ENCODE measurements at places on chromosomes 3 and 15.

- no peaks in the 10 kb centered on the region for H3K36me3 ChIP-seq
- no peak for DNase-seq
- H3K4me1 ChIP-seq = no peaks in the 10 kb centered on the region
- H3K4me3 ChIP-seq = no peak overlapping the region
Measured at GRCh38 chr15:80607287-80607980, 87.7 kb upstream of the ABHD17C start.

DNA sequence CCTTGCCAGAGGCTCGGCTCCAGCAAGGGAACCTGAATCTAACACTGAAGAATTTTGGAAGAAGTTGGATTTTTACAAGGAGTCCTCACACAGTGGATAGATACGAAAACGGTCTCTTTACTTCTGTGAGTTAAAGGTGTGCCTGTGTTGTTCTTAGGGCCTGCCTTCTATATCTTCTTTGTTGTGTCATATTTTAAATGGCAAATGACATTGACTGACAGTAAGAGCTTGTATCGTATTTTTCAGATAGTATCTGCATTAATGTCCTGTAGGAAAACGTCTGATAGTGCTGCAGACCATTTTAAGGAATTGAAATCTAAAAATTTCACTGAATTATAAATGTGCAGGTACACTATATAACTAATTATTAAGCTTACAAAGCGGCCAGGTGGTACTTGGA, 56.3 kb downstream of the PTPRG start:
- H3K4me3 ChIP-seq = no peak overlapping the region
- DNase-seq = no peak
- peaks cover 9% of the 10 kb centered on the region for H3K4me1 ChIP-seq
- H3K36me3 ChIP-seq = no peaks in the 10 kb centered on the region

DNA sequence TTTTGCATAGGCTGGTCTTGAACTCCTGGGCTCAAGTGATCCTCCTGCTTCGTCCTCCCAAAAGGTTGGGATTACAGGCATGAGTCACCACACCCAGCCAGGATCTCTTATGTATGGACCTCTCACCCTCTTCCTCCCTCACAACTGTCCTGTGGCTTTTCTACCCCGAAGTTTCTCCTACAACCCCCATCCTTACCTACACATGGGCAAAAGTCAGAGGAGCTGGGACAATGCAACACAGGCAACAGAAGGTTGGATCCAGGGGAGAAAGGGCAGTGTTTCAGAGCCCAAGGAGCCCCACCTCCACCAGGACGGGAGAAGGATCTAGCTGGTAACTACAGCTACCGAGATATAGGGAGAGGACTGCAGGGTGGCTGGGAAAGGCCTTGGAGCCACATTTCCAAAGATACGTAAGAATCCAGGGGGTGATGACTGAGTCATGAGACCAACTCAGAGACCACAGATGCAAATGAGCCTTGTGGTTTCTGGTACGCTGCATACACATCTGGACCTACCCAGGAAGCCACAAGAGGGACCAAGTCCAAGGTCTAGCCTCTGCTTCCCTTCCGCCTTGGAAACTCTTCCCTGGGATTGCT, 13.6 kb downstream of the IGDCC4 start:
- no peak for DNase-seq
- no peaks in the 10 kb centered on the region for H3K27me3 ChIP-seq
- no peak overlapping the region for H3K27ac ChIP-seq
- no peak overlapping the region for H3K4me3 ChIP-seq
- no peaks in the 10 kb centered on the region for H3K36me3 ChIP-seq

GRCh38 chr3:48505146-48505545, 1.2 kb upstream of the SHISA5 start:
- H3K36me3 ChIP-seq = no peaks in the 10 kb centered on the region
- no peaks in the 10 kb centered on the region for H3K4me1 ChIP-seq
- H3K27me3 ChIP-seq = peaks cover 33% of the 10 kb centered on the region
- no peak for DNase-seq

DNA sequence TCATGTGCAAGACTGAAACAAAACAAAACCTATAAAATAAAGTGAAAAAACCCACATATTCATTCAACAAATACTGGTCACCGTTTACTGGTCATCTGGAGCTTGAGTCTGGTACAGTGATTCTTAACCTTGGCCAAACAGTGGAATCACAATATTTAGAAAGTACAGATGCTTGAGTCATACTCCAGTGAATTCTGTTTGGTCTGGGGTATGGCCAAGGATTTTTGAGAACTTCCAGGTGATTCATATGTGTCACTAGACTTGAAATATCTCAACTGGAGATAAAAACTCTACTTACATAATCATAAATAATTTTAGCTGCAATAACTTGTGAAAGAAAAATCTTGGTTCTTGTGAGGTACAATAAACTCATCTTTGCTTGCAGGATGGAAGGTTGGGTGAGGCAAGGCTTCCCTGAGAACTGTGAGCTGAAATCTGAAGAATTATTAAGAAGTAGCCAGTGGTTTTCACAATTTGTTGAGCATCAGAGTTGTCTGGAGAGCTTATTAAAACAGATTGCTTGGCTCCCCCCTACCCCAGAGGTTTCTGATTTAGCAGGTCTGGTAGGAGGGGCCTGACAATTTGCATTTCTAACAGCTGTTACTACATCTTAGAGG, 9.6 kb downstream of the NEK11 start:
- DNase-seq = no peak
- no peaks in the 10 kb centered on the region for H3K36me3 ChIP-seq
- H3K4me3 ChIP-seq = no peak overlapping the region
- peaks cover 13% of the 10 kb centered on the region for H3K4me1 ChIP-seq

- H3K4me3 ChIP-seq = no peak overlapping the region
- H3K27me3 ChIP-seq = no peaks in the 10 kb centered on the region
Measured at GRCh38 chr3:158430968-158431367, 140.0 kb upstream of the MLF1 start.

GRCh38 chr3:63986146-63986545, 37.1 kb downstream of the PSMD6 start:
- H3K27me3 ChIP-seq = no peaks in the 10 kb centered on the region
- H3K36me3 ChIP-seq = 0 out of 2 replicates have a peak, but pooled peaks cover 2% of the 10 kb centered on the region
- H3K4me1 ChIP-seq = 0 out of 2 replicates have a peak, but pooled peaks cover 5% of the 10 kb centered on the region
- DNase-seq = no peak
- no peak overlapping the region for H3K27ac ChIP-seq

- peak overlapping the region; percentile 53 for H3K27ac ChIP-seq
- H3K27me3 ChIP-seq = no peaks in the 10 kb centered on the region
- DNase-seq = peak; percentile 17
Measured at GRCh38 chr15:74893627-74894026, 3.8 kb downstream of the MPI start.

DNA sequence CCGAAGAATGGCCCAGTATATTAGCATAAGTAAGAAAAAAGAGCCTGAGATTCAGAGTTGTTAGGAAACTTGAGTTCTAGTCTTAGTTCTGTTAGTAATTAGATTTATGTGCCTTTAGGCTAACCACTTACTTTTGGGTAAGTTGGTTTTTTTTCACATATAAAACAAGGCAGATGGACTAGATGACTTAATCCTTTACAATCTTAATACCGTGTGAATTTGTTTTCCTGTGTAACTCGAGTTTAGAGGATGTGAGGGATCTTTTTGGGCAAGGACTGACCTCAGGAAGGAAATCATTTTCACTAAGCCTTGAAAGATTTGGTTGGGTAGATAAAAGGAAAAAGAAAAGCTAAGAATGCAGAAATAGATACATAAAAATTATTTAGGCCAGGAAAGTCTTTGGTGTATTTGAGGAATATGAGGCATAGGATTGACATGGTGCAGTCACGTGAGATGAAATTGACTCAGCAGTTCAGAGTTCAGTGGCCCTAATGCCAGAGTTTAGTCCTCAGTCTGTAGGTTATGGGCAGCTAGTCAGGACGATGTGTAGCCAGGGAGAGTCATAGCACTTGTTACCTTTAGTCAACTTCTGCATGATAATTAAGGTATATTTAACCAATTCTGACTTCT, 34.6 kb downstream of the PAK2 start:
- no peak overlapping the region for H3K4me3 ChIP-seq
- H3K27me3 ChIP-seq = no peaks in the 10 kb centered on the region
- H3K27ac ChIP-seq = no peak overlapping the region
- no peaks in the 10 kb centered on the region for H3K4me1 ChIP-seq
- DNase-seq = no peak
- H3K36me3 ChIP-seq = 0 out of 2 replicates have a peak, but pooled peaks cover 6% of the 10 kb centered on the region

GRCh38 chr3:129553171-129553570, 10.2 kb downstream of the H1-8 start:
- no peaks in the 10 kb centered on the region for H3K27me3 ChIP-seq
- no peak overlapping the region for H3K4me3 ChIP-seq
- H3K27ac ChIP-seq = no peak overlapping the region
- no peaks in the 10 kb centered on the region for H3K36me3 ChIP-seq
- H3K4me1 ChIP-seq = no peaks in the 10 kb centered on the region

- DNase-seq = no peak
- H3K4me3 ChIP-seq = no peak overlapping the region
- H3K27ac ChIP-seq = no peak overlapping the region
Measured at GRCh38 chr15:89993349-89993748, 7.8 kb upstream of the ZNF710 start.

GRCh38 chr15:81050805-81051204, 50.1 kb downstream of the TLNRD1 start:
- no peaks in the 10 kb centered on the region for H3K36me3 ChIP-seq
- DNase-seq = no peak
- H3K27ac ChIP-seq = no peak overlapping the region
- H3K4me1 ChIP-seq = 0 out of 2 replicates have a peak, but pooled peaks cover 8% of the 10 kb centered on the region

DNA sequence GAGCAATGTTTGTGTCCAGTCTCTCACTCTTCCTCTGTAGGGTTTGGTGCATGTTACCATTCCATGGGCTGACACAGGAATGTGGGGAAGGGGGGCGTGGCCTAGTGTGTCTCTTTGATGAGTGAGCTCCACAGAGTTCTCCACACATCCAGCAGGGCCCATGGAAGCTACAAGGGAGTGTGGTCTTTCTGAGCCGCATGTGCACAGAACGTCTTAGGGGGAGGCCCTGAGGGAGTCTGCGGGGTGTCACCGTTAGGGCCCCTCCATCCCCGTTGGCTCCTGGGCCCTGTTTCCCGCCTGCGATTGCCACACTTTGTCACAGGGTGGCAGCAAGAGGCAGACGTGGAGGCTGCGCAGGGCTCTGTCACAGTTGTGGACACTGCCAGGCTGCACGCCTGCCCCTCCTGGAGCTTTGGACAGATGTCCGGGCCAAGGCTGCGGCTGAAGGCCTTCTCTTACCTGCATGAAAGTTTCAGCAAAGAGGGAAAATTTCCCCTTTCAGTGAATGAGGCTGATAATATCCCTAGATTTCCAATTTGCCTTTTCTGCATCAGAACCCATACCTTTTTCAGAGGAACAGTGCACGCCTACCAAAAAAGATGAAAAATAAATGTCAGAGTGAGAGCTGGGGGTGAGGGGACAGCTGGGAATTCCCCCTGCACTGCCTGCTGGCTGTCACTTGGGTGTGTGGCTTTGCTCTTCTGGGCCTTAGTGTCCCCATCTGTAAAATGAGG, 24.3 kb downstream of the CACNA2D3 start:
- H3K27ac ChIP-seq = no peak overlapping the region
- peak; percentile 38 for DNase-seq

DNA sequence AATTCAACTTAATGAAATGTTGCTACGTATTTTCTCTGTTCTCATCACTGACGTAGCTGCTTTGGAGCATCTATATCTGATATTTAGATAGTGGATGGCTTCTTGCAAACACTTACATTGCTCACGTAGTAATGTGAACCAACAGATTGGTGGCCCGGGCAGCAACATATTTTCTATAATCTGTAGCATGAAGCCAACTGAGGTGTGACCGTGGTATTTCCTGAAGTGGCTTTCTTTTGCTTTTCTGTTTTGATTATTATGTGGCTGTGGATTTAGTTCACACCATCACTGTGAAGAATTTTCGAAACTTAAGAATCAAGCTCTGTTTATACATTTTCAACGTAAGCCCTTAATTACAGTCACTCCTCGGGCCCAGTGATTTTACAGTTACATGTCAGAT, 288.5 kb downstream of the LPP start:
- no peak overlapping the region for H3K4me3 ChIP-seq
- H3K36me3 ChIP-seq = no peaks in the 10 kb centered on the region
- DNase-seq = no peak
- no peak overlapping the region for H3K27ac ChIP-seq
- H3K4me1 ChIP-seq = peaks cover 13% of the 10 kb centered on the region

DNA sequence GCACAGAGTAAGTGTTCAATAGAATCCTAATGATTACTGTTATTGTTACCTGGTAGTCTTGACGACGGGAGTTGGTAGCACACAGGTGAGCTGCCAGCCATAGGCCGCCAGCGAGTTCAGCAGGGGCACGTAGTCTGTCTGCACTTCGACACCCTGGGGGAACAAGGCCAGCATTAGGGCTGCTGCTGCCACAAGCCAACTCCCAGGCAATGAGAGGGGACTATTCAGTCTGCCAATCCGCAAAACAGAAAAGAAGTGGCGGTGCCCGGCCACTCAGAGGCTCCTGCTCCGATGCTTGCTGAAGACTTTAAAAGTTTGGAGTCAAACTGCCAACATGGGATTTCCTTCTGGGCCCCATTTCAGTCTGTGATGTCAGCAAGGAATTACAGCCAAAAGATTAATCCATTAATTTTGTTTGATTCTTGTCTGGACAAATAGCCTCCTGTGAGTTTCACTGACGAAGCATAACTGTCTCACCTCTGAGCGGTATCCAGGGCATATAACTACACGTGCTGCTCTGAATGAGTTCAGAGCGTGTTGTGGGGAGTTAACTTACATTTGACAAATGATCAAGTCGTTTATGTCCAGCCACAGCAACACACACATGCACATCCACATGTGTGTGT, 61.8 kb downstream of the OXNAD1 start:
- H3K27me3 ChIP-seq = no peaks in the 10 kb centered on the region
- H3K4me1 ChIP-seq = no peaks in the 10 kb centered on the region
- no peak for DNase-seq
- H3K27ac ChIP-seq = no peak overlapping the region
- no peaks in the 10 kb centered on the region for H3K36me3 ChIP-seq

DNA sequence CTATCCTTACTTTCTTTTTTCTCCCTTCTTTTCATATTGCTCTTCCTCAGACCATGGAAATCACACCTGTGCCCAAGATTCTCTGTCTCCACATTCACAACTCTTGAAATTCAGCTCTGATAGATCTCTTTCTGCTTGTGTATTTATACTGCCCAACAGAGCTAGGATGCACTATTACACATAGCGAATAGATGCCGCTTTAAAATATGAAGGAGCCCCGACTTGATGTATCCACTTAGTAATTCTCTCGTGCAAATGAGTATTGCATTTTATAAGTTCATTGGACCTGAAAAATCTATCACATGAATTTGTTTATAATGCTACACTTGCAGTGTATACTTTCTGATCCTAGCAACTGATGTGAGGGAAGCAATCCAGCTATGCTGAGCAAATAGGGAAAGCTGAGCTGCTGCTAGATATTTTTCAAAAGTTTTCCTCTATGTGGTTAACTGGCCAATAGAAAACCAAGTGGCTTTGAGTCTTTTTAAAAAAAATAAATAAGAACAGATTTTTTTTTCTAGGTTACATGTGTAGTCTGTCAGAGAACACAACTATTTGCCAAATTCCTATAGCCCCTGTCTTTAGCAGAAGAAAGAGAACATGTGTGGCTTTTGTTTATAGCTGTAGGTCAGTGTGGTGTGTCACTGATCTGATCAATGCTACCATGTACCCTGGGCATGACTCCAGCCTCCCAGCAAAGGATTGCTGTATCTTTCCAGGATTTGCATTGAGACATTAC, 64.3 kb upstream of the LEKR1 start:
- H3K4me3 ChIP-seq = no peak overlapping the region
- DNase-seq = no peak
- no peak overlapping the region for H3K27ac ChIP-seq

Data from MM.1S (cell line).